CD8-positive, alpha-beta memory T cell (primary cell): ENCODE measurements at places on chromosomes 1 and 21. TPM values are rescaled to one million over a fixed set of nuclear protein-coding genes. Genes with fewer than 3 reads are reported as not detected.
A peak's percentile ranks its signal among the peaks of the same experiment; 100 is the strongest.

TUT4 gene
- 63.1 TPM for total RNA-seq

GRCh38 chr1:119960501-119960900, 64.2 kb upstream of the ADAM30 start:
- no peaks in the 10 kb centered on the region for H3K4me1 ChIP-seq
- no peak overlapping the region for H3K27ac ChIP-seq
- peaks cover 8% of the 10 kb centered on the region for H3K36me3 ChIP-seq
- no peak overlapping the region for H3K4me3 ChIP-seq

SRGAP2 gene
- 45.1 TPM for total RNA-seq

DNA sequence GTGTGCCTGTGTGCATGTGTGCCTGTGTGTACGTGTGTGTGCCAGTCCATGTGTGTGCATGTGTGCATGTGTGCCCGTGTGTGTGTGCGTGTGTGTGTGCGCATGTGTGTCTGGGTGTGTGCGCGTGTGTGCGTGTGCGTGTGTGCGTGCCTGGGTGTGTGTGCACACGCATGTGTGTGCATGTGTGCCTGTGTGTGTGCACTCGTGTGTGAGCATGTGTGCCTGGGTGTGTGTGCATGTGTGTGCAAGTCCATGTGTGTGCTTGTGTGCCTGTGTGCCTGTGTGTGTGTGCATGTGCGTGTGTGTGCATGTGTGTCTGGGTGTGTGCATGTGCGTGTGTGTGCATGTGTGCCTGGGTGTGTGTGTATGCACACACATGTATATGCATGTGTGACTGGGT, 28.7 kb upstream of the COL6A2 start:
- no peaks in the 10 kb centered on the region for H3K4me1 ChIP-seq
- H3K27ac ChIP-seq, result no peak overlapping the region
- no peak for DNase-seq
- H3K27me3 ChIP-seq, result peaks cover 11% of the 10 kb centered on the region

LCE3E gene
- total RNA-seq, result not detected

GRCh38 chr1:176770066-176770465, 307.1 kb downstream of the PAPPA2 start:
- H3K27ac ChIP-seq, result no peak overlapping the region
- no peaks in the 10 kb centered on the region for H3K4me1 ChIP-seq
- no peaks in the 10 kb centered on the region for H3K27me3 ChIP-seq
- DNase-seq, result no peak
- H3K4me3 ChIP-seq, result no peak overlapping the region

OR2AK2 gene
- total RNA-seq, result not detected

DNA sequence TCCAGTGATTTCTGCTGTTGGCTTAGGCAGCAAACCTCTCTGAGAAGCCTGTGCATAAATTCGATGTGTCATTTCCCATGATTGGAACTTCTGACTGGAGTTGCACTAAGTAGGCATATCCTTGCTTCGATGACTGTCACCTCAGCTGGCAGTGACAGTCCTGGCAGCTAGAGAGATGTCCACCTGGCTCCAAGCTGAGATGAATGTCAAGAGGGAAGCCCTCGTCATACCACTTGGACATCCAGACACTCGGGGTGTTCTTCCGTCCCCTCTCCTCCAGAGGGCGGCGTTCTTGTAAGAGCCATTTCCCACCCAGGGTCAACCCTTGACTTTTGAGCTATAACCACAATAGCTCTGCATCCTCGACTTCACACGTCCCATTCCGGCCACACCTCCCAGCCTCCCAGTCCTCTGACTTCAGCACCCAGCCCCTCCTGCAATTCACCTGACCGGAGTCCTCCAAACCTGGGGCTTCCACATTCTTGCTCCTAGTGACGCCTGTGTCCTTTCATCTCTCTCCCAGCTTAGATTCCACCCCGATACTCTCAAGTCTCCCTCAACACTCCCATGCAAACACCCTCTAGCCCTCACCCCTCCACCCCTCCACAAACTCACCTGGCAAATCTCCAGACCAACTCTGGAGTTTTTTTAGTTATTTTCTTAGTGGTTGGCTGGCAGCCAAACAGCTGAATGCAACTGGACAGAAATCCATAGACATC, 17.3 kb downstream of the CA6 start:
- H3K4me3 ChIP-seq, result peak overlapping the region; percentile 10
- no peaks in the 10 kb centered on the region for H3K36me3 ChIP-seq
- H3K27ac ChIP-seq, result no peak overlapping the region
- peaks cover 52% of the 10 kb centered on the region for H3K4me1 ChIP-seq
- DNase-seq, result no peak

RIPK4 gene
- 0.18 TPM for total RNA-seq

TAS1R1 gene
- total RNA-seq, result not detected

DNA sequence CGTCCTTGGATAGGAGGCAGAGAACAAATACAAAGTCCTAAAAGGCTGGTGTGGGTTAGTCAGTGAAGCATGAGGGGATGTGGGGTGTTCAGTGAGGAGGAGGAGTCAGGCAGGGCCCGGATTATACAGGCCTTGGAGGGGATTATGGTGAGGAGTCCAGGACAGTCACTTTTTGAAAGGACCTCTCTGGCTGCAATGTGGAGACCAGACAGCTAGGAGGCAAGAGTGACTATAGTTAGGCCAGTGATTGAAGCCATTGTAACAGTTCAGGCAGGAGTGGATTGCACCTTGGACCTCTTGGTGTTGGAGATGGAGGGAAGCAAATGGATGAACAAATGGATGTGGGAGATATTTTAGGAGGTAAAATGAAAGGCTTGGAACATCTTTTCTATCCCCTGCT, 115.8 kb downstream of the C1orf94 start:
- no peaks in the 10 kb centered on the region for H3K4me1 ChIP-seq
- no peaks in the 10 kb centered on the region for H3K27me3 ChIP-seq
- DNase-seq, result no peak
- no peak overlapping the region for H3K4me3 ChIP-seq

GRCh38 chr1:32393832-32394140, 455 bp downstream of the BSDC1 start:
- peaks cover 40% of the 10 kb centered on the region for H3K4me1 ChIP-seq
- peak overlapping the region; percentile 99 for H3K4me3 ChIP-seq
- H3K27me3 ChIP-seq, result no peaks in the 10 kb centered on the region

- H3K4me1 ChIP-seq, result peaks cover 85% of the 10 kb centered on the region
- H3K36me3 ChIP-seq, result no peaks in the 10 kb centered on the region
- DNase-seq, result peak; percentile 49
- peak overlapping the region; percentile 94 for H3K27ac ChIP-seq
Measured at GRCh38 chr1:150564051-150564991, 15.1 kb downstream of the MCL1 start.

GRCh38 chr1:154324669-154325582, at the start of gene ATP8B2:
TSS of gene ATP8B2 (plus strand) at chr1:154325525. CDS start at chr1:154328142, 2,617 bp downstream.
- peaks cover 2% of the 10 kb centered on the region for H3K36me3 ChIP-seq
- DNase-seq, result peak; percentile 87
- H3K4me1 ChIP-seq, result peaks cover 39% of the 10 kb centered on the region
- peak within 1 kb of the TSS; percentile 83 for H3K27ac ChIP-seq

GRCh38 chr1:223343692-223344091, 20.3 kb downstream of the SUSD4 start:
- H3K27ac ChIP-seq, result no peak overlapping the region
- DNase-seq, result no peak
- no peaks in the 10 kb centered on the region for H3K36me3 ChIP-seq
- no peaks in the 10 kb centered on the region for H3K27me3 ChIP-seq

GRCh38 chr1:165070675-165071074, 285.8 kb downstream of the LMX1A start:
- no peak overlapping the region for H3K4me3 ChIP-seq
- H3K27ac ChIP-seq, result no peak overlapping the region
- H3K4me1 ChIP-seq, result no peaks in the 10 kb centered on the region
- no peaks in the 10 kb centered on the region for H3K36me3 ChIP-seq
- H3K27me3 ChIP-seq, result no peaks in the 10 kb centered on the region

DNA sequence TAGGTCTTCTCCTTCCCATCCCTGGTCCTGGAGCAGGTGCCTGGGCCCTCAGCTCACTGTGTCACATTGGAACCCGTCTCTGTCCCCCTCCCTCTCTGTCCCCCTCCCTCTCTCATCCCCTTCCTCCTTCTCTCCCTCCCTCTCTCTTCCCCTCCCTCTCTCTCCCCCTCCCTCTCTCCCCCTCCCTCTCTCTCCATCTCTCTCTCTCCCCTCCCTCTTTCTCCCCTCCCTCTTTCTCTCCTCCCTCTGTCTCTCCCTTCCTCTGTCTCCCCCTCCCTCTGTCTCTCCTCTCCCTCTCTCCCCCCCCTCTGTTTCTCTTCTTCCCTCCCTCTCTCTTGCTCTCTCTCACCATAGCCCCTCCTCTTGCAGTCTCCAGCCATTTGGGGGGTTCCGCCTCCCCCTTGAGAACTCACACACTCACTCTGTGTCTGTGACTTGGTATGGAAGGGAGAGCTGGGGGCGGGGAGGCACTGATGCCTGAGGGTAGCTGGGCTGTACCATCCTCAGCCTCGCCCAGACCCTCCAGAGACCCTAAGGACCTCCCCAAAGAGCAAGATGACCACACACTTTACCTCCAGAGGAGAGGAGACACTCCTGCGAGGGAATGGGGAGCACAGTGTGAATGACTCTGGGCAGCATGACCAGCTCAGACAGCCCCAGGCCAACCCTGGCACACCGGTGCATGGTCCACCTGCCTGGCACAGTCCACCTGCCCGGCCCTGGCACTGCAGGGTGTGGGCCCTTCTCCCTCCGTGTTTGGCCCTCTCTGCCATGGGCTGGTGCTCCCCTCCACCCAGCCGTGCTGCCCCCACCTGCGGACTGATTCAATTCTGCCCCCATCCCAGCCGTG, 102.8 kb upstream of the ARHGEF16 start:
- no peak for DNase-seq
- H3K27me3 ChIP-seq, result no peaks in the 10 kb centered on the region
- H3K36me3 ChIP-seq, result no peaks in the 10 kb centered on the region
- no peak overlapping the region for H3K27ac ChIP-seq

DNA sequence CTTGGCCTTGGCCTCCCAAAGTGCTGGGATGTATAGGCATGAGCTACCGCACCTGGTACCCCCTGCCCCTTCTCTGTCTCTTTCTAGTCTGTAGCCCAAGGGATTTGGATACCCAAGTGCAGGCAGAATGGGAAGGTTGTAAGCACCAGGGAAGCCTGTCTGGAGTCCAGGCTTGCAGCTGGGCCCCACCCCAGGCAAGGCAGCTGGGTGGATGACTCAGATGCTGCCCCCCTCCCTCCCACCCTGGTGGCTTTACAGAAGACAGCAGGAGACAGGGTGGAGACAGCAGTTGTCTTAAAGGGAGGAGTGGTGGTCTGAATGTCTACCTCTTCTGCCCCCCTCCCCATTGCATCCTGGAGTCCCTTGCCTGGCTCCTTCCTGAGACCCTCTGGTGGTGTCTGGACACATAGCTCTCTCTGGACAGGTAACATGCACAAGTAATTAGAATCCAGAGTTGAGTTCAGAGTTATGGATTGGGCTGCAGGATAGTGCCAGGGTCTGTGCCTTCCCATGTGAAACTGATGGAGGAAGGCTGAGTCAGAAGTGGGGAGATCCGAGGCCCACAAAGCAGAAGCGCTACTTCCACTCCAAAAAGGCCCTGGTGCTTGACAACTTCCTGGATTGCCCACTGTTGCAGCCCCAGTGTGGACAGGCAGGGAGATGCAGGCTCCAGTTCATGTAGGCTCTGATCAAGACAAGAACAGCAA, 5.1 kb downstream of the LMNA start:
- DNase-seq, result no peak
- H3K4me1 ChIP-seq, result peaks cover 33% of the 10 kb centered on the region
- H3K4me3 ChIP-seq, result no peak overlapping the region

GRCh38 chr1:52364235-52364839, 1.7 kb downstream of the CC2D1B start:
- no peak for DNase-seq
- peak overlapping the region; percentile 89 for H3K27ac ChIP-seq
- peaks cover 41% of the 10 kb centered on the region for H3K36me3 ChIP-seq
- peaks cover 33% of the 10 kb centered on the region for H3K4me1 ChIP-seq
- peak overlapping the region; percentile 91 for H3K4me3 ChIP-seq

GRCh38 chr1:47280142-47280541, 33.8 kb downstream of the STIL start:
- no peak overlapping the region for H3K4me3 ChIP-seq
- H3K27me3 ChIP-seq, result no peaks in the 10 kb centered on the region
- no peak for DNase-seq
- no peaks in the 10 kb centered on the region for H3K36me3 ChIP-seq

- no peaks in the 10 kb centered on the region for H3K36me3 ChIP-seq
- no peak overlapping the region for H3K27ac ChIP-seq
- no peak for DNase-seq
- H3K27me3 ChIP-seq, result no peaks in the 10 kb centered on the region
- H3K4me3 ChIP-seq, result no peak overlapping the region
Measured at GRCh38 chr1:210124736-210125135, 107.9 kb upstream of the SERTAD4 start.

- no peaks in the 10 kb centered on the region for H3K36me3 ChIP-seq
- H3K4me3 ChIP-seq, result no peak overlapping the region
- H3K27ac ChIP-seq, result no peak overlapping the region
- no peak for DNase-seq
- H3K27me3 ChIP-seq, result no peaks in the 10 kb centered on the region
Measured at GRCh38 chr1:15364740-15365139, 44.9 kb upstream of the EFHD2 start.

DNA sequence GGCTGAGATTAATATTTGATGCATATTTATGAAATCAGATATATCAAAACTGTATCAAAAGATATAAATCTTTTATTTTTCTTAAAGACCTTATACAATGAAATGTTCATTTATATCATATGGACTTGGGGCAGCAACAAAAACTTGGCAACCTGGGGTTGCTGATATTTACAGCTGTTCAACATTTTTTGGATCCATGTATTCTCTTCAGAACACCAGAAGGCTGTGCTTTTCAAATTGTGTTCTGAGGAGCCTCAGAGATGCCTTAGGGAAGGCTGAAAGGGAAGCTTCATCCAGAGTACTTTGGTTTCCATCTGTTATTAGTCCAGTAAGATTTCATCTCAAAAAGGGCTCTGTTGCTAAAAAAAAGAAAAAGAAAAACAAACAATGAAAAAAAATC, 94.8 kb downstream of the DISC1 start:
- H3K36me3 ChIP-seq, result no peaks in the 10 kb centered on the region
- H3K27me3 ChIP-seq, result no peaks in the 10 kb centered on the region
- no peak for DNase-seq

DMRTA2 gene
- total RNA-seq, result not detected

FOXO6 gene
- not detected for total RNA-seq

DNA sequence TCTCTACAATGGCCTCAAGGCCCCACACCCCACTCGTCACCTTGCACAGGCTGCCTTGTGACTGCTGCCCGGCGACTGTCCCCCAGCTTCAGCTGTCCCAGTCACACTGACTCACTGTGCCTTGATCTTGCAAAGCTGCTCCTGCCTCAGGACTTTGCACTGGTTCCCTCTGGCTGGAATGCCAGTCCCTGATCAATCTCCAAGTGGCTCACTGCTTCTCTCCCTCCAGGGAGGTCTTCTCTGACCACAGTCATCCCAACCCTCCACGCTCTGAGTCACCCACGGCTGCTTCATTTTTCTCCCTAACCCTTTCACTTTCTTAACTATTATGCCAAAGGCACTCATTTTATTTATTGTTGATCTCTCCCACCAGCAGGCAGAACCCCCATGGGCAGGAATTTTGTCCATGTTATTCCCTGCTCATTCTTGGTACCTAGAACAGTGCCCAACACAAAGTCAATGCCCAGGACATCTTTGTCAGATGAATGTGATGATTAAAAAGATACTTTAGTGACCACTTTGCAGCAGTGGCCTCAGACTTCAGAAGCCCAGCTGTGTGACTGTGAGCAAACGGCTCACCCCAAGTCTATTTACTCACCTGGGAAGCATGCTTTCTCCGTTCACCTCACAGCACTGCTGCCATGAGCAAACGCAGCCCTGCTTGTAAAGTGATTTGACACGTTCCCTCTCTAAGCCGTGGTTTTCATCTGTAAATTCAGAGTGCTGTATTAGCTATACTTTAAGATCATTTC, 53.4 kb downstream of the ZBTB18 start:
- H3K27ac ChIP-seq, result no peak overlapping the region
- peaks cover 14% of the 10 kb centered on the region for H3K4me1 ChIP-seq
- DNase-seq, result no peak
- peaks cover 8% of the 10 kb centered on the region for H3K27me3 ChIP-seq
- no peak overlapping the region for H3K4me3 ChIP-seq
